Amygdala (tissue), 56 donors: ENCODE measurements at places on chromosomes 11 and 22.

DNA sequence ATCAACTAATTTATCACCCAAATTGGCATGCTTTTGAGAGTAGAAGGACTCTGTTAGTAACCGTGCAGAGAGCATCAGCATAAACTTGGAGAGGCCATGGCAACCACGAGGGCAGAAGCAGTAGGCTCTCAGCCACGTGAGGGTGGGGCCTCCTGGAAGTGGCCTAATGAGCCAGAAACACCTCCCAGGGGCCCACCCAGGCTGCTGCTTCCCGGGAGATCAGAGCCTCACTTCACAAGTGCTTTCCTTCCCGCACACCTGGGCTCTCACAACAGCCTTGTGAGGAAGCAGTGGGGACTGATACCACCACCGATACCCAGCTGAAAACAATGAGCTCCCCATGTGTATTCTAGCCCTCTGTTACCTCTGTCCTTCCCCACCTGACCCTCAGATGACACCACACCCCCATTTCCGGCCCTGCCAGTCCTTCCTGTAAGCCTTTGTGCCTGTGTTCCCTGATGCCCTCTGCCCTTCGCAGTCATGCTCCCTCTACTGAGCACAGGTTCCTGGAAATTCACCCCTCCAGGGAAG is 17.0 kb downstream of the TRIM29 start:
- DNase-seq = no peak

DNA sequence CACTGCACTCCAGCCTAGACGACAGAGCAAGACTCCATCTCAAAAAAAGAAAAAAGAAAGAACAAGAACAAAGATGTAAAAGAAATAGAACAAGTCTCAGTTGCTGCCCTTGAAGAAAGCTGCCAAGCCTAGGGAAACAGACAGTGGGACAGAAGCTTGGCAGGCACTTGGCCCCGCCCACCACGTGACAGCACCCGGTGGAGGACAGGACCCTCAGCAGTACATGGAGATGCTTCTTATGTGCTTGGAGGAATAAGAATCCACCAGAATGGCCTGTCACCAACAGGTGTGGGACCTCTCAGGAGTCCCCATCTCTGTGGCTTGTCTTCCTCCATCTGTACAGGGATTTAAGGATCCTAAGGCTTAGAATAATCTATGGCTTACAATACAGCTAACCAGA is 7.6 kb upstream of the TMPRSS6 start:
- no peak for DNase-seq

DNA sequence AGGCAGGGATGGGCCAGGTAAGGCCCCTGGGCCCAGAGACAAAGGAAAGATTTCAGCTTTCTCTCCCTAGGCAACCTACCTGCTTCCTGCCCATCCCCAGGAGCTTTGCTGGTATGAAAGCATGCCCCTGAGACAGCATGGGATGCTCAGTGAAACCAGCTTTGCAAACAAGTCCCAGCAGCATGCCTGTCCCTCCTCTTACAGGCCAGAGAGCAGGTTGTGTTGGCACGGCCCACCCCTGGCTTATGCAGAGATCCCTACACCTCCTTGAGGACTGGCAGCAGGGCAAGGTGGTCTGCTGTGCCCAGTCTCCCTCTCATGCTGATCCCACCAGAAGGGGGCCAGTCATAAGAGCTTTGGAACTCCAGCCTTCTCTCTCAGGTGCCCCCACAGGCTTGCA is 3.1 kb downstream of the SCN4B start:
- DNase-seq = no peak

- DNase-seq = no peak
These were observed 14.4 kb downstream of the KCNJ5 start for GRCh38 chr11:128905345-128906184.

- no peak for DNase-seq
These were observed 9.1 kb upstream of the TAGLN start for GRCh38 chr11:117189941-117190544.

- no peak for DNase-seq
These were observed 181.2 kb downstream of the CSNK2A3 start for GRCh38 chr11:11171854-11172253.
